ENCODE measurements at places on chromosomes 5 and 9.

- DNase-seq = no peak
Measured at GRCh38 chr5:147731431-147732290, 50.9 kb downstream of the JAKMIP2 start.

DNA sequence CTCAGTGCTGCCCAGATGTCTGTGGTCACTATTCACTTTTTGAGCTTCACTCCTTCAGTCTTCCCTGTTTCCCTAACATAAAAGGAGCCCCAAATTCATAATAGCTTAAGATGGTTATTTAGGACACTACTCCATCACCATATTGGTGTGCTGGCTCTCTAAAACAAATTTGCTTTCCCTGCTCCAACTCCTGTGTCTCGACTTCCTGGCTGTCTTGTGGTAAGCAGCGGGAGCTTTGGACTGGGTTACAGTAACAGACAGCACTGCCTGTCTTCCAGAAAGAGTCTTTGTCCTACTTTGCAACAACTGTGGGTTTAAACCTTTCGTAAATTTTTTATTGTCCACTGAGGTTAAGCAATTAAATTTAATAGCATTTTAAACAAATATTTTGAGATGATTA, 389.4 kb downstream of the CDH9 start:
- no peak for DNase-seq

- no peak for DNase-seq
Measured at GRCh38 chr5:135105105-135105484, 71.1 kb upstream of the PITX1 start.

DNA sequence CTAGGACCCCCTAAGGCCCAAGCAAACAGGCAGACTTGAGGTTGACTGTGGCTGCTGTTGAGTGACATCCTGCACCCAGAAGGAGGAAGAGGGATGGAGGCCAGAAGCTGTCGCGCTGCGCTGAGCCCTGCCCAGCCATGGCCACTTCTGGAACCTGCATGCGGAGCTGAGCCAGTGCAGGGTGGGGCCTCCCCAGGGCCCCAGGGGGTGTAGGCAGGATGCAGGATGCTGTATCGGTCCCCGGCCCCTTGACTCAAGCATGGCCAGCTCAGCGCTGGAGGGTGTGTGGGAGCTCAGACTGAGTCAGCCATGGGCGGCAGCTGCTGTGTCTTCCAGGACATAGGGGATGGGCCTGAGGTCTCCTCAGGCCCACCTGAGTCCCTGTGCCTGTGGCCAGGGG, 26.9 kb downstream of the GLT6D1 start:
- no peak for DNase-seq

DNA sequence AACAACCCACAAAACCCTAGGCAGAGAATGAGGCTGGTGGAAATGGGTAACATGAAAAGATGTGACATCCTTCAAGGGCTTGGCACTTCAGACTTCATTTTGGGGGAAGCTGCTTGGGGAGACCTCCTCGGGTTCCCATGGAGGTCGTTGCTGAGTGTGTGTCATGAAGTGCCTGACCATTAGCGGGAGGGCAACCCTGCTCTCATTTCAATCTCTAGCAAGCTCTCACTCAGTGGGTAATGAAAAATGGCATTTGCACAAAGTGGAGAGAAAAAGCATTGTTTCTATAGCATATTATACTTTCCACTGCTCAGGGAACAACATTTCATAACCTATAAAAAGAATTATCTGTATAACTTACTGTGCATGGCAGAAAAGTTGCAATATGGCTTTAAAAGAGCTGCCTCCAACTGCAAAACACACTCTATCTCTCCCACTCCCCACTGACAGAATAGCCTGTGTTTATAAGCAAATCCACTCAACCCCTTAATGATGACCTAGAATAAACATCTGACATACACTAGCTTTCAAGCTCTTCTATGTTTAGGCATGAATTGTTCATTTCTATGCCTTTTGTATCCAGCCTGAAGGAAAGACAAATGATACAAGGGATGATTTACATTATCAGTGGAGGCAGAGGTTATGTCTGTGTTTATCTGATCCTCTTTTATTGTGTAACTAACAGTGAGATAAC, 357.2 kb downstream of the ZSWIM6 start:
- DNase-seq = no peak

- DNase-seq = no peak
Measured at GRCh38 chr5:158953929-158954534, 145.7 kb downstream of the EBF1 start.

- DNase-seq = no peak
Measured at GRCh38 chr5:126066836-126067235, 356.4 kb upstream of the GRAMD2B start.

- no peak for DNase-seq
Measured at GRCh38 chr5:31485376-31486207, 46.3 kb downstream of the DROSHA start.

DNA sequence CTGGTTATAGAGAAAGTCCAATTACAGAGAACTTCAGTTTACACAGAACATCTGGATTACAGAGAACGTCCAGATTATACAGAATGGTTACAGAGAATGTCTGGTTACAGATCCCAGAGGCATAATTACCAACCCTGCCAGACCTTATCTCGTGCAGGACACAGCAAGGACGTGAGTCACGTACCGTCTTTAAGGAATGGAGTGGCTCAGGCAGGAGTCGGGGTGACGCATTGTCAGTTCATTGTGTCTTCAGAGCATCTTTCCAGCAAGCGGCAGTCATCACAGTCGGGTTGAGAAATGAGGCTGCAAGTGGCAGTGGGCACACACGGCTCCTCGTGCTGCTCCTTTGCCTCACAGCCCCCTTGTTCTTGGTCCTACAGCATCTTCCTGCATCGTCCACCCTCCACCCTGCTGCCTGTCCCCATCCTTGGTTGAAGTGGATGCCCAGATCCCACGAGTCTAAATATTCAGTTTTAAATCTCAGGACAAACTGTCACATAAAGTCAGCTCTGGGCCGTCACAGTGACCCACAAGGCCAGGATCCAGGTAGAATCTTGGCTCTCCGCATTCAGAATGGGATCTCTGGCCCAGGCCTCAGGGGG, 30.0 kb upstream of the SLC6A19 start:
- DNase-seq = no peak

DNA sequence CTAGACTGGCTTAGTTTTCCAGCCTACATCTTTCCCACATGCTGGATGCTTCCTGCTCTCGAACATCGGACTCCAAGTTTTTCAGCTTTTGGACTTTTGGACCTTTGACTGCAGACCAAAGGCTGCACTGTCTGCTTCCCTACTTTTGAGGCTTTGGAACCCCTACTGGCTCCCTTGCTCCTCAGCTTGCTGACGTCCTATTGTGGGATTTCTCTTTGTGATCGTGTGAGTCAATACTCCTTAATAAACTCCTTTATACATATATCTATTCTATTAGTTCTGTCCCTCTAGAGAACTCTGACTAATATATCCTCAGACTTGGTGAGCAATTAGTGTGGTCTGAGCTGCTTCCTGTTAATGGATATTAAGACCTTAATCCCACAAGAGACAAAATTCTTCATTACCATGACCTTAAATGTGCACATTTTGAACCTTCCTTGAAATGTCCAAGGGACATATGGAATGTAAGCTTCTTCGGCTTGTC, 752.9 kb downstream of the CDH18 start:
- DNase-seq = no peak

DNA sequence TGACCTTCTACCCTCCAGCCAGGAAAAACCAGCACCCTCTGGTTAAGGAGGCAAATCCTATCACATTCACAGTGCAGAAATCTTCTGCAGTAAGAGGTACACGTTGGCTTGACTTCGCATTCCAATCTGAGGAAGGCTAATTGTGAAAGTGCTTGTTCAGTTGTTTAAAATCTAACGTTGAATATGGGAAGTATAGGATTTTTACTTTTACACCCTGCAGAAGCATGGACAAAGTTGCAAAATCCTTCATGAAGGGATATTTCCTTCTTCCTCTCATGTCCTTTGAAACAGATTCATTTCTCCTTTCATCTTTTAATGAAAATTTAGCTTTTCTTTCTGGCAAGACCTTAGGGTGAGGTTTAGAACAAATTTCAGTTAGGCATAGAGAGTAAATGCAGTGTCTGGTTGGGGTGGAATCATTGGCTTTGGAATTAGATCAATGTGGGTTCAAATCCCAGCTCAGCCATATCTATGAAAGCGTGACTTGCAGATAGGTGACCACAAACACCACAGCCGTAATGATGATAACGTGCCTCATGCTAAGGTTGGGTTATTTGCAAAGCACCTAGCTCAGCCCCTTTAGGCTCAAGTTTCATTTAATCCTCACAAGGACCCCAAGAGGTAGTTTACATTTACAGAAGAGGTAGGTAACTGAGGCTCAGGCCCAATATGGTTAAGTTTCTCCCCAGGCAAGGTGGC, 42.2 kb upstream of the C5orf58 start:
- no peak for DNase-seq

Measured in central memory CD8-positive, alpha-beta T cell (primary cell).